Activated naive CD4-positive, alpha-beta T cell treated with anti-CD3 and anti-CD28 coated beads, Interleukin-2, amount 50 U/mL, for 16 hours (primary cell): ENCODE measurements at places on chromosomes 1 and 21.

GRCh38 chr1:239178961-239179360, 207.4 kb upstream of the CHRM3 start:
- DNase-seq: no peak

DNA sequence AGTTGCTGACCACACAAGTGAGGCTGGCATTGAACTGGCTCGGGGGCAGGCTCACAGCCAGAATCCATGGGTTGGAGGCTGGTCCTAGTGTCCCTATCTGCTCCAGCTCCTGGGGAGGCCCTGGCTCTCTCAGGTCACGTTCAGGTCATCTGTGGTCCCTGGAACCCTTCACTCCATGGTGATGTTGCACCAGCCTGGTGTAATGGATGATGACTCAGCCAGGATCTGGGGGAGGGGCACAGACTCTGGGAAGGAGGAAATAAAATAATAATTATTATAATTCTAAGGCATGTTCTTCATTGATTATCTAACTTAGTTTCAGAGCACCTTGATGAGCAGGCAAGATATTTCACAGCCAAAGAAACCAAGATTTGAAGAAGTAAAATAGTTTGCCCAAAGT, 26.6 kb upstream of the FCRL4 start:
- DNase-seq: no peak

DNA sequence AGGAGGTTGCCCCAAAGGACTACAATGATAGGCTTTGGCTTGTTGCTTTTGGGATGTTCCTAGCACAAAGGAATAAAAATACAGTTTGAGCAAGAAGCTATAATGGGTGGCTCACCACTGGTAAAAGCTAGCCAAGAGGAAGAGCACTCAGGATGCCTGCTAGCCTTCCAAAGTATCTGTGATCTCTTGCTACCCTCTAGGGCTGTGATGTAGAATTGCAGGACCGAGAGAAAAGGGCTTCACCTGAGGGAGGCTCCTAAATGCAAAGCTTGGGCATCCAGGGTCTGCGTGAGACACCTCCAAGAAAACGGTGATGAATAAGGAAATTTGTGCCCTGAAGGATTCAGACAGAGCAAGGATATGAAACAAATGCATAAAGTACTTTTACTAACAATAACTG, 17.7 kb downstream of the IVL start:
- no peak for DNase-seq

- DNase-seq: no peak
Observed at GRCh38 chr1:22239378-22239777, 96.5 kb upstream of the WNT4 start.

DNA sequence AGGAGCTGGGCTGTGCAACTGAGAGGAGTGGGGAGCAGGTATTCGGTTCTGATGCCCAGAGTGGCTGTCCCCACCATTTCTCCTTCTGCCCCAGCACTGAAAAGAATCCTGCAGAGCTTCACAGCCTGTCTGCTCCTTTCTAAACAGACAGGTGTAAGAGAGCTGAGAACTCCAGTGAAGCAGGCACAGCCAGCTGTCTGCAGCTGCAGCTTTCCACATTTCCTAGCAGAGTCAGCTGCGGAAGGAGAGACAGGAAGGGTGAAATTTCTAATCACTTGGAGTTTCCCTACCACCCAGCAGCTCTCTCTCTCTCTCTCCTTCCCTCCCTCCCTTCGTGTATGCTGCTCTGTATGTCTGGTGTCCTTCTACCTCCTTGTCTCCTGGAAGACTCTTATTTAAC, 40.5 kb upstream of the GJB5 start:
- no peak for DNase-seq
